ENCODE measurements at places on chromosomes 7 and 10.

- DNase-seq = no peak
Measured at GRCh38 chr10:12668634-12669033, 319.3 kb downstream of the CAMK1D start.

DNA sequence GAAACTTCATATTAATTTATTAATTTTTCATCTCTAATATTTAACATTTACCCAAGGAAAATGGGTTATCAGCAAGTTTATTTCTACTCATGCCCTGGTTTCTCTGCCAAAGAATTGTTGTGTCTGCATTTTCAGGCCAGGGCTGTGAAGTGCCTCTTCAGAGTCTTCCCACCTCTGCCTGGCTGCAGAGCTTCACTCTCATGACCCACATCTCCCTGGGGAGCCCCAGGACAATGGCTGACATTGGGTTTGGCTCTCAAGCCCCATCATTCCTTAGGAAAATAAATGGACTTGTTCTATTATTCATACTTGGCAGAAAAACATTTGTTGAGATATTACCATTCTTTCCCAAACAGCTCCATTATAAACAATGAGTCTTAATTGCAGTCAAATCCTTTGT, 30.3 kb downstream of the CACNA2D1 start:
- no peak for DNase-seq

- DNase-seq = no peak
Measured at GRCh38 chr10:122487174-122487765, 25.9 kb downstream of the HTRA1 start.

DNA sequence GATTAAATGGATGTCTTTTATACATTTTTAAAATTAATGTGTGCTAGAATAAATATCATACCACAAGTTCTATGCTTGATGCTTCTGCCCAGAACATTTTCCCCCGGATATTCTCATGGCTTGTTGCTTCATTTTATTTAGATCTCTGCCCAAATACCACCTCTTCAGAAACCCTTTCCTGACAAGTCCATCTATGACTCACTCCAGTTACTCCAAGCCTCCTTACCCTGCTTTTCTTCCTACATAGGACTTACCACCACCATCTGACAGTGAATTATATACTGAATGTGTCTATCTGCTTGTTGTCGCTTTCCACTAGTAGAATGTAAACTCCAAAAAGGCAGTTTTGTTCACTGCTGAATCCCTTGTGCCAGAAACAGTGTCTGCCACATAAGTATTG, 19.1 kb upstream of the ERVW-1 start:
- no peak for DNase-seq

GRCh38 chr10:97333351-97333600, 1.3 kb downstream of the FRAT2 start:
- no peak for DNase-seq

GRCh38 chr7:9498303-9498702, 1064.9 kb downstream of the NXPH1 start:
- no peak for DNase-seq

GRCh38 chr10:29157321-29157720, 131.5 kb upstream of the LYZL1 start:
- DNase-seq = no peak

DNA sequence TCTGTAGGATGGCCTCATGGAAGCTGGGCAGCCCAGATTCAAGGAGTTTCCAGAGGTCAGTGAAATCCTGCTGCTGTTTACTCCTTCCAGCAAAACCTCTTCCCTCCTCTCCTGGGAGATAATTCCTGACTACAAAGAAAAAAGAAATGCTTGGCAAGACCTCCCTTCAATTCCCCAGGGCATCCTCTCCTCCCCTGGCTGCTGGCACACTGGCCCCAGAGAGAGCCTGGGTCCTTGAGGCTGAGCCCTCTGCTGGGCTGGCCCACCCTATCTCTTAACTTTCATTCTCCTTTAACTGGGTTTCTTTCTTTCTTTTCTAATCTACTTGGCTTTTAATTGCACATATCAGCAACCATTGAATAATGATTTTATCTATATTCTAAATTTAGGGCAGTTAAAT, 7.7 kb downstream of the DRGX start:
- no peak for DNase-seq

DNA sequence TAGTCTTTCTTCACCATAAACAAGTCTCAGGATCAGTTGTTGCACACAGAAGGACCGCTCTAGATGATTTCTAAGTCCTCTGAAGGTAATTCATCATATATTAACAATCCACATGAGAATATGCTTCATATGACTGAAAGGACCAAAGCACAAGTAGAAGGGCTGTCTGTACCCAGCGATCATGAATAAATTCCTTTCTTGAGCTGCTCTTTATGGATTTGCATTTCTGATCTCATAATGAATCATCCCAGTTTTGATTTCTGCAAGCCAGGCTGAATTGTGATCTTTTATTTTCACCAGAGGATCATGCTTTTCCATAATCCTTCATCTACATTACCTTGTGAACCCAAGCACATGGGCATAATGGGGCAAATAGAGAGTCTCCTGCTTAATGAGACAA, 675.6 kb downstream of the MAGI2 start:
- DNase-seq = no peak
